ENCODE measurements at places on chromosomes 13 and 19.

- DNase-seq = no peak
Measured at GRCh38 chr19:36113425-36113824, 1.2 kb downstream of the POLR2I start.

DNA sequence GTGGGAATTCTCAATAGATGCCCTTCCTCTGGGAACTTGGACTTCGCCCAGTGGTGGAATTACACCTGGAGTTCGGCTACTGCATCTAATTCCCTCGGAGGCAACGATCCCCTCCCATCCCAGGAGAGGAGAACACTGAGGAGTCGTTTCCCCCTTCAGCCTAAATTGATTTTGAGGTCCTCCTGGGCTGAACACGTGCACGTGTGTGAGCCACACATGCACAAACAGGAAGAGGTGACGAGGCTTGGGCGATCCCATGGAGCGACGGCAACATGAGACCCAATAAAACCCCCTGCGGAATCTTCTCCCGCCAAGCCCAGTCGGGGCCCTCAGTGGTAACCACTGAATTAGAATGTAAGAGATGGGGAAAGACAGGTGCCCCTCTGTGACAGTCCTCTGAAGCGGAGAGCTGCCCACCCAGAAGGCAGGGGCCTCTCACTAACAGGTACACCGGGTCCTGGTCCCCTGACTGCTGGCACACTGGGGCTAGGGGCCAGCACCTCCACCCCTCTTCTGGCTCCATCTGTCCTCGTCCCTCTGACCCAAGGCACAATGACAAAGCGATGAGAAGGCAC is 4.5 kb downstream of the MLLT1 start:
- no peak for DNase-seq

- no peak for DNase-seq
Measured at GRCh38 chr19:1760020-1760419, 6.7 kb downstream of the ONECUT3 start.

- DNase-seq = peak; percentile 30
Measured at GRCh38 chr19:19670070-19670551, 1.5 kb downstream of the ZNF101 start.

- DNase-seq = no peak
Measured at GRCh38 chr19:49340069-49340864, 5.1 kb downstream of the CD37 start.

- peak; percentile 94 for DNase-seq
Measured at GRCh38 chr19:18294467-18294864, 13.0 kb upstream of the JUND start.

GRCh38 chr19:14502334-14503092 is 6.6 kb upstream of the GIPC1 start:
- DNase-seq = no peak

All from CD4-positive, alpha-beta T cell treated with Interleukin-15 for 4 hours (primary cell).